ENCODE measurements at places on chromosomes 3 and 15.

- DNase-seq: no peak
Measured at GRCh38 chr3:149670742-149671492, 13.1 kb upstream of the WWTR1 start.

DNA sequence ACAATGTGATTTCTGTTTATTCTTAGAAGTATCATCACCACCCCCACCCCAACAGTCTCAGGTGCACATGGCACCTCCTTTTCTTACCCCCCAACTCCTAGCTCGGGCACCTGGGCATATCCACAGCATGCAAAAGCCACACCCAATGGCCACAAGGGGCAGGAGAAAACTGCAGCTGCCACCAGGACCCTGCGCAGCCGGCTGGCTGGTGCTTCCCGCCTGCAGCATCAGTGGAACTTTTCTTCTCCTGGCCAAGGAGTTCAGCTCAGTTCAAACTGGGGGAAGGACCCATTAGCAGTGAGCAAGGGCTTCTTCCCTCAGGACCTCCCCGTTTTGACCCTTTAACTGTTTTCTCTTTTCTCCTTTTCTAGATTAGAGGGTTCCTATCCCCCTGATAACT, 44.8 kb downstream of the TM4SF18 start:
- no peak for DNase-seq

DNA sequence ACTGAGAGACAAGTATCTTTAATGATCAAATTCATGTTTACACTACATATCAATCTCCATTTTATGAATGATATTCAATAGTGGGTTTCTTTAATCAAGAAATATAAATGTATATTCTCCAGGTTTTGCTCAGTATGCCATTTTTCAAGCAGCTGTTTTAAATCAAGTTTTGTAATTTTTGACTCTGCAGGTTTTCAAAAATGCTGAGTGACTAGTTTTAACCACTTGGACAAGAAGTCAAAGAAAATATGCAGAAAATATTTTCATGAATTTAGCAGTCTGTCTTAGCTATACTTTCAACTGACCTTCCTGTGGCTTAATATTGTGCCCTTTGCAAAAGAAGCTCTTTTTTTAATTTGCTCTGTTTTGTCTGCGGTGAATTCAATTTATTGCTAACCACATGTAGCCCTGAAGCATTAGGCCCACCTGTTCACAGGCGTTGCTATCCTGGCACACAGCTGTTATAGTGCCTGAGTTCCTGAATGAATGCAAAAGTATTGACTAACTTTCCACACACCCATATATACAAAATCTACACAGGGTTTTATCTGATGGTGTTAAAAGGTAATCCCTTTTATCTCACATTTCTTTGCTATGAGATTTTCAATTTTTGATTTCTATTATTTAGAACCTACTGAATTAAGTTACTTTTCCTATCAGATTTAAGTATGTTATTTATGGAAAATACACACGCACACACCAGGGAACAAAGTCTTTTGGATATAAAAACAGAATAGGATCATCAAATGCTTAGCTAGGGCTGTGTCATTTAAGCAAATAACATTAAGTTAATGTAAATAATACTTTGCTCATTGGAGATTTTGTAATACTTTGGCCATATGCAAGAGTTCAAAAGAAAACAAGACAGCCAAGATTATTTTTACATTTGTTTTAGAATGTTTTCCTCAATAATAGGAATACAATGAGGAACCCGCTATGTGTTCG, 1166.1 kb upstream of the GBE1 start:
- DNase-seq: no peak

DNA sequence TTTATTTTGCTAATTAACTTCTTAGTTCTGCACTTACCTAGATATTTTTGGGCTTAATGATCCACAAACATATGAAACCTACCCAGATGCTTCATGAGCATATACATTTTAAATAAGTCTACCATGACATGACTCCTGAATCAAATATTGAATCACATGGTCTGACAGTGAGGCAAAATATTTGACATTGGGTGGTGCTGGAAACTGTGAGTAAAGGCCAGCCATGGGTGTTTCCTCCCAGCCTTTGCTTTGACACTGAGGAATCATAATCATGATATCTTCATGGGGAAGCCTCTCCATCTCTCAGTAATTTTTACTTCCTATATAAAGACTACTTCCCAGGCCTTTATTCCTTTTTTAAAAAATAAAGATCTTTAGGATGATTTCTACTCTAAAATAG, 22.8 kb upstream of the SSR3 start:
- no peak for DNase-seq

- no peak for DNase-seq
Measured at GRCh38 chr3:143064777-143065176, 54.8 kb upstream of the CHST2 start.

GRCh38 chr3:36595511-36595910, 168.8 kb downstream of the DCLK3 start:
- no peak for DNase-seq

DNA sequence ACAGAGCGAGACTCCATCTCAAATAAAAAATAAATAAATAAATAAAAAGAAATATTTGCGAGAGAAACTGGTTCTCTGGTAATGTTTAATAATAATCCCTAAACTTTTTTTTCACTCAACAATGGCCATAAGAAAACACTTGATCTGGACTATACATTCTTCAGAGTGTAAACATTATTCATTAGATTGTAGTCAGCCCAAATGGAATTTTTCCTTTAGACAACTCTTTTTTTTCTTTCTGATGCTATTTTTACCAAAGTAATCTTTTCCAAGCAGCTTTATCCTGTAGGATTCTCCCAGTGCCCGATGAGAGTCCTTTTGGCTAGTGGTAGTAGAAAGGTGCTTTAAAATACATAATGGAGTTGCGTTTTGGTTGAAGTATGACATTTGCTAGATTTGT, 90.4 kb downstream of the NEDD4 start:
- DNase-seq: no peak

DNA sequence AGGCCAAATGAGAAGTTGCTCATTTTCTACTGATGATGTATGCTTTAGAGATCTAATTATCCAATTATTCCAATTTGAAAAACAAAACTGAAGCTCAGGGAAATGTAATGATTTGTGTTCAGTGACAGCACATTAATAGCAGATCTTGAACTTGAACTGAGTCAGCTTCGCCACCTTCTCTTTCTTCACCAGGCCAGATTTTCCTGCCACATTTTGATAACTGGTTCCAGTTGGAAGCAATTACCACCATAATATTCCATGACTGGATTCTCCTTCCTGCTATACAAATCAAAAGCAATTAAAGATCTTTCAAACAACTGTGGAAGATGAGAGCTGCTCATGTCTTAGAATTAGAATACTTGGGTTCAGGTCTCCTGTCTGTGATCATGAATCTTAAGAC, 334.1 kb downstream of the RBMS3 start:
- DNase-seq: no peak

- no peak for DNase-seq
Measured at GRCh38 chr15:37081983-37082382, 18.4 kb downstream of the MEIS2 start.

GRCh38 chr3:100213891-100214573, 46.8 kb upstream of the TBC1D23 start:
- DNase-seq: no peak

DNA sequence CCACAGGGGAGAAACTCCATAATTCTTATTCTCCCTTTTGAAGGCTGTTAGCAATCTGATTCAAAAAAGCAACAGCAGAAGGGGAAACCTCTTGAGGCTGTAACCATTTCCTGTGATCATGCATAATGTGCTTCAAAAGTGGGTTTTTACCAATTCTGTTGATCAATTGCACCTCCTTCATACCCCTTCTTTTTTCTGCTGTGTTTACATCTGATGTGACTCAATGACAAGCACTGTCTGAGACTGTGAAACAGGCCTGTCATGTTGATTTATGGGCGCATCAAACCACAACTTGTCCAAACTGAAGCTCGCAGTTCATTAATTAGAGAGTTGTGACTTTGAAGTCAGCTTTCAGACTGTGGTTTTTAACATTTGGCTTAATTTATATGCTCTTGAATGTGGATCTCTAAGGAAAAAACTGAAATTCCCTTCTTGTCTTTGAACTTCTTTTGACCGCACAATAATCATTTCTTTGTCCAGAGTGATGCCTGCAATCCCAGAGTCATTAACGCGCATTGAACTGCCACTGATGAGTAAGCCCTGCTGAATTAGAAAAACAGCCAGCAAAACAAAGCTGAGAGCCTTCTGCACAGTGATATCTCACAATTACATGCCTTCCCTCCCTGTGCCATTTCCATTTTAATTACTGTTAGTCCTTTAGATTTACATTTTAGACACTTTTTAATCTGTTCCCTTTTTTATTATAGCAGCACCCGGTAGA, 532.8 kb downstream of the FOXP1 start:
- DNase-seq: peak; percentile 53

DNA sequence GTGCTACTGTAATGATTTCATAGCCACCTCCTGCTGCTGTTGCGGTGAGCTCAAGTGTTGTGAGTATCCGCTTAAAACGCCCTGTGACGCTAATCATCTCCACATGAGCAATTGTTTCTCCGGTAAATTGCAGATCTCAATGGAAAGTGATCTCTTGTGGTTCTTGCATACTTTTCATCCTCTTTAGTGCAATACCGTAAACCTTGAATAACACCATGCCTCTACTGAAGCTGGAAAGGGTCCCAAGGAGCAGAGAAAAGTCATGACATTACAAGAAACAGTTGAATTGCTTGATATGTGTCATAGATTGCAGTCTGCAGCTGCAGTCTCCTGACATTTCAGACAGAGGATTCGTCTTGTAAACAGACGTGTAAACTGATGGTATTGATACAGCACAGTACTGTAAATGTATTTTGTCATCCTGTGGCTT, 6.0 kb upstream of the CEMIP start:
- no peak for DNase-seq

GRCh38 chr3:138140940-138141339, 8.8 kb upstream of the A4GNT start:
- DNase-seq: no peak

DNA sequence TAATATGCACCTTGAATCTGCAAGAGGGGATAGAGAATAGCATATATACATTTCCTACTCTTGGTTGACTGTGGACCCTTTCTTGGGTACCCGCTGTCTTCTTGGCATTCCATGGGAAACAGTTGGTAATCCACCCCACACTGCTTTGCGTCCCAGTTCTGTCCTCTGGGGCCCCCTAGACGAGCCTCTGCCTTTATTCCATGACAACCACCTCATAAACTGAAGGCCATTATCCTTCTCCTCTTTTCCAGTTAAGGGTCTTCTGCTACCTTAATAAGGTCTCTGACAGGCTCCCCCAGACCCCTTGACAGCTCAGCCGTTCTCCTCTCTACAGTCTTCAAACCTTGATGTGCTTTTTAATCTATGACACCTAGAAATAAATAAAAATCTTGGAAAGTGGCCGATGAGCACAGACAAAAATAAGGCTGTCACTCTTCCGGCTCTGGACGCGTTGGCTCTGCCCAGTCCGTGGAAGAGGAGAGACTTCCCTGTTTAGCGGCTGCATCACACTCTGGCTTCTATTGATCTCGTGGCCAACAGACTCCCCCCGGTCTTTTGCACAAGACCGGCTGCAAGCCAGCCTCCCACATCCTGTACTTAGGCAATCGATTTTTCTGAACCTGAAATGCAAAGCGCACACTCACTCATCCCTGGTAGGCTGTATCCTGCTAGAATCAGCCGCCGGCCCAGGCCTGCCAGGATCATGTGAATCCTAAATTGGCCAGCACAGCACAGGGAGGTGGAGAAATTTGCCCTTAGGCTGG, 251.0 kb upstream of the TLE3 start:
- no peak for DNase-seq

GRCh38 chr3:32239307-32240158, 1.1 kb downstream of the CMTM8 start:
- no peak for DNase-seq

DNA sequence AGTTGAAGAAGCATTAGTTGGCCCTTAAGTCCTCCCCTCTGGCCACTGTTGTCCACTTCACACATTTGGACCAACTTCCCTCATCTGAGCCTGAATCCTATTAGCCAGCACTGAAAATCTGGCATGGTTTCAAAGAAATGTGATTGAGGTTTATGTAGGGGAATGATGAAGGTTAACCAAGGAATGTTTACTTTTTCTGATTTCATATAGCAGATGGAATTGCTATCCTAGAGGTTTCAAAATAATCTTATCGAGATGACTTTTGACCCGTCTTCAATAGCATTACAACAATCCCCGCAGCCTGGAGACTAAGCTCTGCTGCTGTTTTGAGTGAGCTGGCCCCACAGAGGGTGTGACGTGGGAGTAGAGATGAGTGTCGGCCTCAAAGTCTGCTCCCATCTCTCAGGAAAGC, 200.8 kb upstream of the IL12A start:
- no peak for DNase-seq

GRCh38 chr3:177730814-177731213, 533.5 kb upstream of the TBL1XR1 start:
- no peak for DNase-seq
